ENCODE measurements at places on chromosomes 2 and 18. TPM values are rescaled to one million over a fixed set of nuclear protein-coding genes. Genes with fewer than 3 reads are reported as not detected.

GPAT2 gene
- not detected for total RNA-seq

GRCh38 chr2:168434146-168434545, 21.9 kb upstream of the CERS6 start:
- peak; percentile 48 for DNase-seq

GRCh38 chr2:173355132-173355865, 627 bp downstream of the CDCA7 start:
- peak; percentile 59 for DNase-seq

DNA sequence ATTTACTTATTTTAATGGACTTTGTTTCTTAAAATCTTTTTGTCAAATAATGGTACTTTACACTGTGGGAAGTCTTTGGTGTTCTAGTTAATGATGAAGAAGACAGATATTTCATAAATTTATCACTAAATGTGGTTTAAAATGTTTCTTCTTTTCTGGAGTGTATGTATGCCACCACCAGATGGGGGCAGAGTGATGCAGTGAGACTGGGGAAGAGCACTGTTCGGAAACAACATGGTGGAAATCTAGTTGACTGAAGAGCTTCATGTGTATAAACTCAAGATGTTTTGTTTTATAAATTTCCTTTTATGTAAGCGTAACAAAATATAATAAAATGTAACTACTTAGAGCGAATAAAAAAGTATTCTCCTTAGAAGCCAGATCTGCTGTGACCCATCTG, 195.1 kb downstream of the KCNE4 start:
- no peak for DNase-seq

- DNase-seq = no peak
Observed at GRCh38 chr18:10417191-10417590, 37.2 kb upstream of the APCDD1 start.

GRCh38 chr2:236857781-236858180, 227.9 kb upstream of the COPS8 start:
- no peak for DNase-seq

DNA sequence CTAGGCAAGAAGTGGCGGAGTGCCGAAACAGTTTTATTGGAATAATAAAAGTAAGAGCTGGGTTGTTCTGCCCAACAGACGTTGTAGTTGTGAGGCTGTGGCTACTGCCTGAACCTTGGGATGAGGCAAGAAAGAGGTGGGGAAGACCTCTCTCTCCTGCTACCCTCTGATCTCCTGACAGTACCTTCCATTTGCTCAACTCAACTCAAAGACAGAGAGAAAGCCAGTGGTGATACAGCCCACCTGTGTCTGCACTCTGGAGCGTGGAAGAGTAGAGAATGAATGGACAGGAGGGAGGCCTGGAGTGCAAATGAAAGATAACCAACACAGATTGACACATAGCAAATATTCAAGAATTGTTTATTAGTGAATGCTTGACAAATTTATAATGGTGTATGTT, 590.3 kb downstream of the NYAP2 start:
- no peak for DNase-seq

HOXD13 gene
- 33.9 TPM for total RNA-seq

- no peak for DNase-seq
Observed at GRCh38 chr2:132901661-132902060, 231.7 kb upstream of the LYPD1 start.

DNA sequence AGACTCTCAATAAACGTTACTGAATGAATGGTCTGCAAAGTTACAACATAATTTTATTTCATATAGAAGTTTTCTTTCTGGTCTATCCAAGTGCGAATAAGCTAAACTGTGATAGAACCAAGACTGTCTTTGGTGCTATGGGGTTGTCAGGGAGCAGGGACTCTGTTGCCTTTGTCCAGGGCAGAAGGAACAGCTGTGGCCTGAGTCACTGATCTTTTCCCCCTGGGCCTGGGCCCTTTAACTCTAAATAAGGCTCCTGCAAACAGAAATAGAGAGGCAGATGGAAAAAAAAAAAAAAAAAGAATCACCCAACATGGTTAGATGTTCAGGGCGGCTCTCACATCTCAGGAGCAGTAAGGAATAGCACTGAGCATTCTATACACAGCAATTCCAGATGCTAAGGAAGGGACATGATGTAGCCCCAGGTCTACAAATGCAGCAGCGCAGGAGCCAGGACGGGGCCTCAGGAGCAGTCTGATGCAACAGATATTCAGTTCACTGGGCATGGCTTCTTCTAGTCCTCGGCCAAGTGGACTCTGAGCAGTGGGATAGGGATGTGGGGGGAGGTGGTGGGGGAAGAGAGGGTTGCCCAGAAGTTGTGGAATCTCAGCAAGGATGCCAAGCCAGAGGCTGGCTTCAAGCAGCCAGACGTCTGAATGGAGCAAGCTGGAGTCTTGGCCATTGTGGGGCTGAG, 247.1 kb upstream of the SIX2 start:
- DNase-seq = no peak

- DNase-seq = peak; percentile 33
Observed at GRCh38 chr2:137910641-137911040, 53.6 kb upstream of the HNMT start.

CYTIP gene
- total RNA-seq = 3.7 TPM

PGAP1 gene
- total RNA-seq = 15.3 TPM

GRCh38 chr2:163771596-163771995, 35.8 kb upstream of the FIGN start:
- DNase-seq = no peak

DNA sequence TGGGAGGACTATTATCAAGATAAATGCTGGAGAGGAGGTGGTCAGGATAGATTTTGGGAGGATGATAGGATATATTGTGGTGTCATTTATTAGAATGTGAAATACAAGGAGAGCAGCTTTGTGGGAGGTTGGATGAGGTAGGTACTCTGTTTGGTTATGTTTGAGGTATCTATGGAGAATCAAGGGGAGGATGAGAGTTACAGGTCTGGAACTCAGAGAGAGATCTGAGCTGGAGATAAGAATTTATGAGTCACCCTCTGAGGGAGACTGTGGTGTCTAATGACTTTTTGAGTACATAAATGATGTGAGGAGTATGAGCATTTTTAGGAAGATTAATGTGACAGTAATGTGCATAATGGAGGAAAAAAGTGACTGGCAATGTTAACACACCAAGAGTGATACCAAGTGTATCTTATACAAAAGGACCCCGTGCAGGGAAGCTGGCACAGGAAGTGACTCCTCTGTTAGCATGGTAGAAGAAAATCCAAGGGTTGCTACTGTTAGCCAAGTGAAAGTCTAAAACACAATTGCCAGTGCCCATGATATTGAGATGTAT, 48.2 kb downstream of the CRIM1 start:
- no peak for DNase-seq

DNA sequence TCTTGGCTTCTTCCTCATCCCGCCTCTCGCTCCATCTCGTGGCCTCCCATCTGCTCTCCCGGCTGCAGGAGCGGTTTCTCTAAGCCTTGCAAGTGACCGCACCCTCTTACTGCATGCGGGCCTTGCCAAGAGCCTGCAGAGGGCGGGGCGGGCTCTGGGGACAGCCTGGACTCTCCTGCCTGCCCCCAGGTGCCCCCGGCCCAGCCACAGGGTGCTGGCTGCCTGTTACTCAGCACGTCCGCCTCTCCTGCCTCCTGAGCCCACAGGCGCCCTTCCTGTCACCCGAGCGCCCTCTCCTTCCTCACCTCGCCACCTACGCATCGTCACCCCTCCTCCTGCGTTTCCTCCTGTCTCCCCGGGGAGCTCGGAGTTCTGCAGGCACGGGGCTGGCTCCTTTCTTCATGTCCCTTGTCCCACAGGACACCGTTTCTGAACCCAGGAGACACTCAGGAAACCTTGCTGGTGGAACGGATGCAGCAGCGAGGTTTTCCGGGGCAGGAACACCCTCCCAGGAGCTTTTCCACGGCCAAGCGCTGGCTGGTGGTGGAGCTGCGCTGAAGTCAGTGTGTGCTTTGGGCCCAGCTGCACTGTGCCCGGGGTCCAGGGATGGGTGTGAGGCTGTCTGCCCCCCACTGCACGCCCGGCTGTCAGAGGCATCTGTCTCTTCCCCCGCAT, 28.5 kb downstream of the HPCAL1 start:
- DNase-seq = peak; percentile 51

MYCN gene
- total RNA-seq = 16.7 TPM

MAP3K19 gene
- 1.1 TPM for total RNA-seq

ZNG1B gene
- 46.3 TPM for total RNA-seq

TUBA3E gene
- total RNA-seq = 18.5 TPM

DNA sequence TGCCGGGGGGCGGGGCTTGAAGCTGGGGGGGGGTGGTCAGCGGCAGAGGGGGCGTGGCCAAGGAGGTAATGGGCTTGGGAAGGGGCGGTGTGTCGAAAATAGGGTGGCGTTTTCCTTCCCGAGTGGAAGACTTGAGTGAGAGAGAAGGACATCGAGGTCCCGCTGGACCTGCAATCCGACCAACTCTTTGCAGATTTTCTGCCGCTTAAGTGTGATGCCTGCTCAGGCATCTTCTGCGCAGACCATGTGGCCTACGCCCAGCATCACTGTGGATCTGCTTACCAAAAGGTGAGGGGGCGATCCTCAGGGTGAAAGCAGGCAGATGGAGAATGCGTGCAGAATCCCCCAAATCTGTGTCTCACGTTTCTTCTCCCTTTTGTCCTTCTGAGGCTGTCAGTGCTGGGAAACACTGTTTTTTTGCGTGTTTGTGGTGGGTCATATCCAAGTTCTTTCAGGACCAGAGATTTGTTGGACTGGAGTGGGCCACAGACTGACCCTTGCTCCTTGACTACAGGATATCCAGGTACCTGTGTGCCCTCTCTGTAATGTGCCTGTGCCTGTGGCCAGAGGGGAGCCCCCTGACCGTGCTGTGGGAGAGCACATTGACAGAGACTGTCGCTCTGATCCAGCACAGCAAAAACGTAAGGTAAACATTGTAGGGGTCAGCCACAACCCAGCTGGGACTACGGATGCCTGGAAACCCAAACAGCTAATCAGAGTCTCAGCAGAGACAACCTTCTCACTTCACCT, 727 bp downstream of the ZFAND2B start:
- DNase-seq = no peak

DNA sequence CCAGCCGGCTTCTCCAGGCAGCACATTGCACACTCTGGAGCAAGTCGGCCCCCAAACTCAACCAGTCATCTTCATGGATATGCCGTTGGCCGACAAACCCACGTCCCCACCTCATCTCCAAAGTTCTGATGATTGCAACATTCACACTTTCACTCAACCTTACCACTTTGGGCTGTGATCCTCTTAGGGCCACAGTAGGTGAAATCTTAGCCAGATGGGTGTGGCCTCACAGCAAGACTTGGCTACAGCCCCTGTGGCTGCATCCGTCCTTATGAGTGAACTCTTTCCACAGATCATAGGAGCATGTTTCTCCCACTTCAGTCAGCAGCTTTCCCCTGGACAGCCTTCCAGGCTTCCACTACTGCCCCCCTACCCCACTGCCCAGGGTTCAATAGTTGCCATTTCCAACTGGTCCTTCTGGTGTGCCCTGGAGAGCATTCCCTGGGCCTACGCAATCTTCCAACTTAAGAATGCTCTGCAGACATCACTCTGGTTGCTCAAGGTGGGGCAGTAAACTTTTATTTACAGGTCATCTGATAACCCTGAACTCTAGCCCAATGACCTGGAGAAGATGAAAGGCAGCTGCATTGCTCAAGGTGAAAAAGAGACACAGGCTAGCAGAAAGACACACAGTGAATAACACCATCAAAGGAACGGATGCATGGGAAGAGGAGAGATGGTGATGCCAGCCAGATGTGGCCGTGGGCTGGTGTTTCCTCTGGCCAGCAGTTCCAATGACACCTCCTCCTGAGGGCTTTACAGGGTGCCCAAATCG, 34.5 kb downstream of the ARL4C start:
- DNase-seq = no peak

SCTR gene
- 1.7 TPM for total RNA-seq

CD8B2 gene
- total RNA-seq = not detected

RETREG2 gene
- total RNA-seq = 89.1 TPM

GRCh38 chr18:3851159-3851558, 401.2 kb downstream of the TGIF1 start:
- no peak for DNase-seq

- no peak for DNase-seq
Observed at GRCh38 chr2:7665880-7666279, 748.7 kb downstream of the RNF144A start.

DNA sequence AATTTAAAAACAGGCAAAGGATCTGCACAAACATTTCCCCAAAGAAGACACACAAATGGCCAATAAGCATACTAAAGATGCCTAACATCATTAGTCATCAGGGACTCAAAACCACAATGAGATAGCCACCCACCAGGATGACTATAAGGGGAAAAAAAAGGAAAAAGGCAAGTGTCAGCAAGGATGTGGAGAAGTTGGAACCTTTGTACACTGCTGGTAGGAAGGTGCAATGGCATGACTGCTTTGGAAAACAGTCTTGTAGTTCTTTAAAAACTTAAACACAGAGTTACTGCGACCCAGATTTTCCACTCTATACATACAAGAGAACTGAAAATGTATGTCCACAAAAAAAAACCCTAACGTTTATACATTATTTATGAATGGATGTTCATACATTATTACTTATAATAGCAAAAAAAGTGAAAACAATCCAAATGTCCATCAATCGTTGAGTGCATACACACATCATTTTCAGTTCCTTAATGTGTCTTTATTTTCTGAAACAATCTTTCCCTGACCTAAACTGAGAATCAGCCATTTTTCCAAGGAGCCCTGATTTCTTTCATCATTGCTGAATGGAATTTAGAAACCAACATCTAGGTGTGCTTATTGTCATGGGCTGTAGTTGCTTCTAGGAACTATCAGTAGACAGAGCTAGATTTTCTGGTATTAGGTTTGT, 64.7 kb upstream of the TLK1 start:
- peak; percentile 7 for DNase-seq

DNA sequence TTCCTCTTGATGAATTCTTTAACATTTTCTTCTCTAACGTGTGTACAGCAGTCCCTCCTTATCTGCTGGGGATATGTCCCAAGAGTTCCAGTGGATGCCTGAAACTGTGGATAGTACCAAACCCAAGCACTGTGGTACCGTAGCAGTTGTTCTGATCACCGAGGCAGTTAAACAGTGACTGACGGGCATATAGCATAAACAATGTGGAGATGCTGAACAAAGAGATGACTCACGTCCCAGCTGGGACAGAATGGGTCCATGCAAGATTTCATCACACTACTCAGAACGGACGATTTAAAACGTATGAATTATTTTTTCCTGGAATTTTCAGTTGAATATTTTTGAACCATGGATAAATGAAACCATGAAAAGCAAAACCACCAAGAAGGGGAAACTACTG, 54.5 kb upstream of the SPAG16 start:
- no peak for DNase-seq

DNA sequence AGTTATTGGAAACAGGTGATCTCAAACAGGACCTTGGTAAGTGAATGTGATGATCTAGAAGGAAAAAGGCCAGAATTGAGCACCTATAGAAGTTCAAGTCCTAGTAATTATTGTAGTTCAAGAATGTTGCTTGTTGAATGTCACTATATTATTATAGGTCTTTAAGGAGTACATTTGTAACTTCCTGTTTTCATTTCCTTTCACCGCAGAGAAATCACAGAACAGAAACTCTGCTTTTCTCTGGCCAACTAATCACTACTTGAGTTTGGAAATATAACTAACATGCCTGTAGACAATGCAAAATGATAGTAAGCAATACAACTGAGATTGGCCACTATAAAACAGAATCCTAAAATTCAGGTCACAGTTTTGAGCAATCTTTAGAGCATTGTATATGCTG, 61.8 kb upstream of the EFEMP1 start:
- DNase-seq = no peak

C2orf80 gene
- total RNA-seq = not detected

- no peak for DNase-seq
Observed at GRCh38 chr2:227855440-227855839, 16.0 kb upstream of the DAW1 start.

CNTNAP5 gene
- not detected for total RNA-seq

- no peak for DNase-seq
Observed at GRCh38 chr2:154589514-154589913, 109.0 kb upstream of the KCNJ3 start.

- no peak for DNase-seq
Observed at GRCh38 chr2:192555740-192556139, 361.0 kb upstream of the TMEFF2 start.

TCF7L1 gene
- total RNA-seq = 3.7 TPM

Data from hepatocyte (in vitro differentiated cells).